ENCODE measurements at places on chromosomes 7 and 10. TPM values are rescaled to one million over a fixed set of nuclear protein-coding genes. Genes with fewer than 3 reads are reported as not detected.

The FGFR2 gene
- 170 TPM for total RNA-seq

The GRID2IP gene
- 0.37 TPM for total RNA-seq

- H3K4me1 ChIP-seq, result no peaks in the 10 kb centered on the region
- H3K4me3 ChIP-seq, result no peak overlapping the region
- no peak for DNase-seq
- peaks cover 57% of the 10 kb centered on the region for H3K27me3 ChIP-seq
- H3K27ac ChIP-seq, result no peak overlapping the region
These were observed 120.3 kb upstream of the FAM204A start for GRCh38 chr10:118462401-118462800.

DNA sequence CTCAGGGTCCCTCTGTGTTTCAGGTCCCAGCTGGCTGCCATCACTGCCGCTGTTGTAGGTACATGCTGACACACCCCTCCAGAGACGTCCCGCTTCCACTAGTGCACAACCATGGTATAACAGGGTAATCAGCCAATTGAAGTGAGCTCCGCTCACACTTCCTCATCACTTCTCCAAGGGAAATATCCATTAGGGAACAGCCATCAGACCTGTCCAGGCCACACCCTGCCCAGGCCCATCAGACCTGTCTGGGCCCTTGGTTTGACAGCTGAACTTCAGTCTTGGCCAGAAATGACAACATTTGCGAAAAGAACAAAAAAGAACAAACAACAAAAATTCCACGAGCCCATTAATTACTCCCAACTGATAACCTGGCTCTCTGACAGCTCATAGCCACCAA, 11.0 kb upstream of the MYH16 start:
- H3K27ac ChIP-seq, result no peak overlapping the region

The FANK1 gene
- 9.4 TPM for total RNA-seq

The TEX47 gene
- total RNA-seq, result not detected

The CYP2W1 gene
- not detected for total RNA-seq

- H3K27me3 ChIP-seq, result no peaks in the 10 kb centered on the region
- DNase-seq, result no peak
- no peaks in the 10 kb centered on the region for H3K36me3 ChIP-seq
- peaks cover 3% of the 10 kb centered on the region for H3K4me1 ChIP-seq
- H3K4me3 ChIP-seq, result no peak overlapping the region
These were observed 110.3 kb downstream of the DKK1 start for GRCh38 chr10:52424341-52424740.

- no peaks in the 10 kb centered on the region for H3K36me3 ChIP-seq
- no peak for DNase-seq
- no peak overlapping the region for H3K27ac ChIP-seq
- no peaks in the 10 kb centered on the region for H3K27me3 ChIP-seq
These were observed 253.9 kb downstream of the PPP1R3A start for GRCh38 chr7:113664867-113665266.

DNA sequence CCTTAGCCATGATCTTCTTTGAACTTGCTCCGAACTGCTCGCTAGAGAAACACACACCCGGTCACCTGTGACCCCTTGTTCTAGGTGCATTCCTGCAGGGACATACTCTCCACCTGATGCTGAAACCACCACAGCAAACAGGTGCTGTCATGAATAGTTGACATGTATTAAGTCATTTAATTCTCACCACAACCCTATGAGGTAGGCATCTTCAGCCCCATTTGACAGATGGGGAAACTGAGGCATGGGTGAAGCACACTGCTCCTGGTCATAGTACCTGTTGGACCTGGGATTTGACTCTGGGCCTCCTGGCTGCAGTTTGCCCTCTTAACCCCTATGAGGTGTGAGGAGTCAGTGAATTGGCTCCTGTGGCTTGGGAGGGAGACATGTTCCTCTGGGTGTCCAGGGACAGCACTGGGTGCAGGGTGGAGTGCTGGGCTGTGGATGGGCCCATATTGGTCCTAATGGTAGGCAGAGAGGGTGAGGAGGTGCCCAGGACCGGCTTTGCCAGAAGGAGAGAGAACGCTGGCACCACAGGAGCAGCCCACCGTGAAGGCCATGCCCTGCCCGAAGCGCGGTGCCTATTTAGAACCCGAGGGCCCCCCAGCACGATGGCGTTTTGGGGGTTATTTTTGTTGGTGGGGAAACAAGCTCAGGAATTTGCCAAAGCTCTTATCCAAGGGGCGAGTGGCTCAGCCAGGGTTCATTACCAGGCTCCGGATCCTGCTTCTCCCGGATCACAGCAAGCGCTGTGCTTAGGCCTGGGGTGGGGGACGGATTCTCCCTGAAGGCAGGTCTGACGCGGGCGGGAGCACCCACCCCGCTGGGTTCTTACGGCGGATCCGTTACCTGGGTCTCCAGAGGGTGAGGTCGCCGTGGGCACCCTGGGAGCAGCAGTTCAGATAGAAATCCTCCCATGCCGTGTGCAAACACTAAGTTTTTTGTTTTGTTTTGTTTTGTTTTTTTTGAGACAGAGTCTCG, 52.3 kb downstream of the GLRX3 start:
- H3K27ac ChIP-seq, result no peak overlapping the region
- no peak for DNase-seq
- H3K36me3 ChIP-seq, result peaks cover 16% of the 10 kb centered on the region
- peaks cover 14% of the 10 kb centered on the region for H3K4me1 ChIP-seq
- H3K27me3 ChIP-seq, result peaks cover 32% of the 10 kb centered on the region

- H3K27me3 ChIP-seq, result no peaks in the 10 kb centered on the region
- no peaks in the 10 kb centered on the region for H3K4me1 ChIP-seq
- H3K36me3 ChIP-seq, result no peaks in the 10 kb centered on the region
- H3K4me3 ChIP-seq, result no peak overlapping the region
These were observed 81.8 kb downstream of the ZNF248 start for GRCh38 chr10:37775612-37776011.

The PTPN20 gene
- total RNA-seq, result not detected

DNA sequence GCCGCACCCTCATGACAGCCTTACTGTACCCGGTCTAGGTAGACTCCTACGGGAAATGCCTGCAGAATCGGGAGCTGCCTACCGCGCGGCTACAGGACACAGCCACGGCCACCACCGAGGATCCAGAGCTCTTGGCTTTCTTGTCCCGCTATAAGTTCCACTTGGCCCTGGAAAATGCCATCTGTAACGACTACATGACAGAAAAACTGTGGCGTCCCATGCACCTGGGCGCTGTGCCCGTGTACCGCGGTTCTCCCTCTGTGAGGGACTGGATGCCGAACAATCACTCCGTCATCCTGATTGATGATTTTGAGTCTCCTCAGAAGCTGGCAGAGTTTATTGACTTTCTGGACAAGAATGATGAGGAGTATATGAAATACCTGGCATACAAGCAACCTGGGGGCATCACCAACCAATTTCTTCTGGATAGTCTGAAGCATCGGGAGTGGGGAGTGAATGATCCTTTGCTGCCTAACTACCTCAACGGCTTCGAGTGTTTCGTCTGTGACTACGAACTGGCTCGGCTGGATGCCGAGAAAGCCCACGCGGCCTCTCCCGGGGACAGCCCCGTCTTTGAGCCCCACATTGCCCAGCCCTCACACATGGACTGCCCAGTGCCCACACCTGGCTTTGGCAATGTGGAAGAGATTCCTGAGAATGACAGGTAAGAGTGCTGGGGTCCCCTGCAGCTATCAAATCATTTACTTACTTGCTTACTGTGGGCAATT, 8.5 kb upstream of the CHCHD1 start:
- H3K27me3 ChIP-seq, result no peaks in the 10 kb centered on the region
- peak; percentile 34 for DNase-seq
- peaks cover 33% of the 10 kb centered on the region for H3K36me3 ChIP-seq
- H3K27ac ChIP-seq, result peak overlapping the region; percentile 97
- H3K4me3 ChIP-seq, result peak overlapping the region; percentile 85

The GATA3 gene
- 0.14 TPM for total RNA-seq

GRCh38 chr7:84454174-84454959, 259.8 kb upstream of the SEMA3A start:
- DNase-seq, result no peak
- no peaks in the 10 kb centered on the region for H3K27me3 ChIP-seq
- H3K4me1 ChIP-seq, result no peaks in the 10 kb centered on the region
- H3K36me3 ChIP-seq, result no peaks in the 10 kb centered on the region
- H3K4me3 ChIP-seq, result no peak overlapping the region
- no peak overlapping the region for H3K27ac ChIP-seq

The PPIF gene
- total RNA-seq, result 39.0 TPM

GRCh38 chr7:44277851-44278250, 47.5 kb downstream of the CAMK2B start:
- no peak overlapping the region for H3K27ac ChIP-seq
- no peaks in the 10 kb centered on the region for H3K36me3 ChIP-seq
- no peaks in the 10 kb centered on the region for H3K27me3 ChIP-seq
- H3K4me3 ChIP-seq, result no peak overlapping the region
- no peaks in the 10 kb centered on the region for H3K4me1 ChIP-seq

- peaks cover 26% of the 10 kb centered on the region for H3K4me1 ChIP-seq
- peak overlapping the region; percentile 44 for H3K4me3 ChIP-seq
- H3K27ac ChIP-seq, result no peak overlapping the region
- H3K36me3 ChIP-seq, result no peaks in the 10 kb centered on the region
- no peaks in the 10 kb centered on the region for H3K27me3 ChIP-seq
These were observed 164.2 kb upstream of the DPP6 start for GRCh38 chr7:153887749-153888569.

The BTBD16 gene
- total RNA-seq, result not detected
